ENCODE measurements at places on chromosomes 4 and X.

- DNase-seq = no peak
Measured at GRCh38 chrX:51484616-51485015, 11.8 kb downstream of the NUDT11 start.

DNA sequence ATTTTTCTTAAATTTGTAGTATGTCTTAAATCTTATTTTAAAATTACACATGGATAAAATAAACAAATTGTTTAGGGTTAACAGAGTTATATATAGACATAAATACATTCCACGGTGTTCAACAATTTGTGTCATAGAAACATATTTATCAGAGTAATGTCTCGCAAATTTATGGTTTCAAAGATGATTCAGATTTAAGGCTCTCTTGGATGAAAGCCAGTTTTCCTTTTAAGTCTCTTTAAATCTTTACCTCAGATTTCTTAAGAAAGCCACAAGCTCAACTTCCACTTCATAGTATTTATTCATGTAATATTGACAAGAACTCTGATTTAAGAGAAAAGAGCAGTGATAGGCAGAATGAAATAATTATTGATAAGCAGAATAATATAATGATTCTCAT lies 1254.8 kb upstream of the ADGRL3 start:
- no peak for DNase-seq

DNA sequence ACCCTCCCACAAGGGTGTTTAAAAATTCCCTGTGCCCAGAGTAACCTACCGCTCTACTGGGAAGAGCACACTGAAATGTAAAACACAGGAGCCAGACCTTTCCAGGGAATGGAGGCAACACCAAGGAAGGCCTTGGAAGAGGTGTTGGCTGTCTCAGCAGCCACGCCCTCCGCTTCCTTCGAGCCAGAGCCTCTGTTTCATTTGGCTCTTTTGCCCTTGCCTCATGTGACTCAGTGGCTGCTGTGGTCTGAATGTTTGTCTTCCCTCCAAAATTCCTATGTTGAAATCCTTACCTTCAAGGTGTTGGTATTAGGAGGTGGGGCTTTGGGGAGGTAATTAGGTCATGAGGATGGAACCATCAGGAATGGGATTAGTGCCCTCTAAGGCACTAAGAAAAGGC lies 11.3 kb downstream of the SCD5 start:
- DNase-seq = no peak

GRCh38 chr4:60201052-60201673 lies 999.0 kb upstream of the ADGRL3 start:
- no peak for DNase-seq

DNA sequence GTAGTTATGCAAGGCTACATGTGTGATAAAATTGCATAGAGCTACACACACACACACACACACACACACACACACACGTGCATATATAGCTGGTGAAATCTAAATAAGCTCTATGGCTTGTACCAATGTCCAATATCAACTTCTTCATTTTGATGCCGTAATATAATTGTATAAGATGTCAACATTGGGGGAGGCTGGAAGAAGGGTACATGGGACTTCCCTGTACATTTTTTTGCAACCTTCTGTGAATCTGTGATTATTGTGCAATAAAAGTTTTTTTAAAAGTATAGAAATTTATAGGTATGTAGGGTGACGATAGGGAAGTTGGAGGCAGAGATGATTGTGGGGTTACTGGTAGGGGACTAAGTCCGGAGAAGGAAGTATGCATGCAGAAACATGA lies 105.5 kb downstream of the HDAC8 start:
- DNase-seq = no peak

- no peak for DNase-seq
Measured at GRCh38 chr4:108729731-108730130, 33.1 kb downstream of the ETNPPL start.

- no peak for DNase-seq
Measured at GRCh38 chrX:108165383-108166111, 74.0 kb downstream of the ATG4A start.

GRCh38 chr4:114082348-114082747 lies 102.9 kb upstream of the ARSJ start:
- no peak for DNase-seq

DNA sequence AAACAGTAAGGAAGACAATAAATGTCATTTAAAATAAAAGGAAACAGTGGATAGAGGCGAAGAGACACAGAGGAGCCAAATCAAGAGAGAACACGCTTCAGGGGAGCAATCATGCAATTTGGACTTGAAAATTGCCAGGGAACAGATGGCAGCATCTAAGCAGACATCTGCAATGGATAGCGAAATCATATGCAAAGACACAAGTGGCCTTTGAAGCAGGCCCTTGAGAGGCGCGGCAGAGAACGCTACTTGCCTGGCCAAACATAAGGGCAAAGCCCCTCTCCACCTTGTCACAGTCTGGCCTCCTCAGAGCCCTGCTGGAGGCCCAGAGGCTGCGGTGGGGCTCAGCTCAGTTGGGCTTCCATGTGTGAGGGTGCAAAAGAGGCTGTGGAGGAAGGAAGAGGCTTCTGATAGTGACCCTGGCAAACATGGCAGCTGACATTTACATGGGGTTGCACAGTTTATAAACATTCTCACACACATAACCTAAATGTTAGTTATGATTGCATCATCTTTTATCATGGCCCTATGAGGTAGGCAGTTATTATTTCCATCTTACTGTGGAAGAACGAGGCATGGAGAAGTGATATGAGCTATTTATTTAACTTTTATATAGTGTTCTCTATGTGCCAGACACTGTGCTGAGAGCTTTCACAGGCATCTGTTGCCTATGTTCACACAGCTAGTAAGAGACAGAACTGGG lies 18.3 kb downstream of the ADGRG4 start:
- no peak for DNase-seq

- no peak for DNase-seq
Measured at GRCh38 chr4:153113838-153114105, 90.5 kb upstream of the TRIM2 start.

DNA sequence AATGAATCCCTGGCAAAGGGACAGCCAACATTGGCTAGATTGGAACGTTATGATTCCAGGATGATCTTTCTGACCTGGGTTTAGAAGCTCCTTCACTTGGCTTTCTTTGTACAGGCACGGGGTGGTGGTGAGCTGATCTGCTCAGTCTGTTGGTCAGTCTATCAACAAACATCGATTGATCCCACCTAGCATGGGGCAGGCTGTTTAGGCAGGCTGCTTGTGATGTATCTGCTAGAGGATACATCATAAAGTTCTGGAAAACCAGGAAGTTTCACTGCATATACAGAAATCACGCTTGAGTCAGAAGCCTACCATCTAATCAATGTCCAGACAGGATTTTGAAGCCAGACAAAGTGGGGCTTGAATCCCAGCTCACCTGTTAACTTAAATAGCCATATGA lies 6.9 kb downstream of the FRMD7 start:
- DNase-seq = no peak

DNA sequence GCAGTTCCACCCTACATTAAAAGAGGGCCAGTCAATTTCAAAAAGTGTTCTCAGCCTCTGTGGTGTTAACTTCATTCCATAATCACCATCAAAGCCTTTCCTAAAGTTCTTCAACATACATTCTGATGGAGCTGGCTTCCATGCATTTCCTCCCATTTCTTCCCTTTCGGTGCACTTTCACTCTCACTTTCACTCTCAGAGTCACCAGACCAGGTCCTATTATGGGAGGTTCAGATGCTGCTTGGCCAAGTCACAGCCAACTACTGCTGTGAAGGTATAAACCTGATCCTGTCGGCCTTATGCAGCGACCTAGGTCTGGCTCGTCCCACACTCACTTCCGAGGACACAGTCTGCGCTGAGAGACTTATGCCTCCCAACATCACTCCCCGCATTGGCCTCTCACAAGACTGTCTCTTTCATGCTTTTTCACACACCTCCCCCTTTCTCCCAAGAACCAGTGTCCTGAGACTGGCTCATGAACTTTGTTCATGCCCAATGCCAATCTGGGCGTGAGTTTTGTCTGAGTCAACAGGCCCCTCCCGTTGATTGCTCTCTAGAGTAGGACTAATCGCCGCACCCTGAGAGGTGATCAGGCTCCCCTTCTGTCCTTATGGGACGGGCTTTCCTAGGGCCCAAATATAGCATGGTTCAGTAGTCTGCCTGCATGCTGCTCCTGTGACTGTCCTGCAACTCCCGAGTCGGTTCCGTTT lies 60.8 kb upstream of the XAGE1B start:
- DNase-seq = no peak

DNA sequence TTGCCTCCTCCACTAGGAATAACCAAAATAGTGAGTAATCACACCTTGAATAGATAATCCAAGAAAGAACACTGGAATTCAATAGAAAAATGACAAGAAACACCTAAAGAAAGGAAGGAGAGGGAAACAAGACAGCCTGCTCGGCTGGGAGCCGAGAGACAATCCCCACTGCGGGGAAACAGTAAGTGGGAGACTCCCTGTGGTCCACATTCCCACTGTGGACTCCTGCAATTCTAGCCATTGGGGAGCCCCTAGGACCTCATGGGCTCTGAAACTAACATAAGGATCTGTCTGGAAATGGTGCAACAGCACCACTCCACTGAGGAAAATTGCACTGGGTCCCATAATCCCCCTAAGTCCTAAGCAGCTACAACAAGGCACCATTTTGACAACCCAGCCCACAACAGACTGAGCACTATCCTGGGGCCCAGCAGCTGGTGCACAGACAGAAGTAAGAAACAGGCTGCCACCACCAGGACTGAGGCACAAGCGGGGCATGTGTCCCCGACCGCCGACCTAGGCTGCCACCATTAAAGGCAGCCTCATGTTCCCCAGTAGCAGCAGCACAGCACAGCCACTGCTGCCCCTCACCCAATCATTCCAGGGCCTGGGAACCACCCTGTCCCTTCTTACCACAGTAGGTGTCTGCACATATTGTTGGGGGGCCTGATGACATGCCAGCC lies 14.2 kb downstream of the LRBA start:
- no peak for DNase-seq

DNA sequence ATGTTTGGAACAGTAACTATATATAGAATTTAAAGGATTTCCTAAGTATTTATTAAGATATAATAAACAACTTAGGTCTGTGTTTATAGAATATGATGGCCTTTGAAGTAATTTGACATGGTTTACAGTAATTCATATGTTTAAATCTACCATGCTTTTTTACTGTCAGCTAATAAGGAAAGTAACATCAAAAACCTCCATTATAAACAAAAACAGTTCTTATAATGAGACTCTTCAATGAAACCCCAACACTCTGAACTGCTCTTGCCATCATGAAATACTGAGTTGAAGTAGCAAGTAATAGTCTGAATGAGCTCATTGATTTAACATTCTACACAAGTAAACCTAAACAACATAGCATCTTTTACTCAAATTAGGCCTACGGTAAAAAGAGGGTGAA lies 1236.5 kb downstream of the FSTL5 start:
- no peak for DNase-seq

DNA sequence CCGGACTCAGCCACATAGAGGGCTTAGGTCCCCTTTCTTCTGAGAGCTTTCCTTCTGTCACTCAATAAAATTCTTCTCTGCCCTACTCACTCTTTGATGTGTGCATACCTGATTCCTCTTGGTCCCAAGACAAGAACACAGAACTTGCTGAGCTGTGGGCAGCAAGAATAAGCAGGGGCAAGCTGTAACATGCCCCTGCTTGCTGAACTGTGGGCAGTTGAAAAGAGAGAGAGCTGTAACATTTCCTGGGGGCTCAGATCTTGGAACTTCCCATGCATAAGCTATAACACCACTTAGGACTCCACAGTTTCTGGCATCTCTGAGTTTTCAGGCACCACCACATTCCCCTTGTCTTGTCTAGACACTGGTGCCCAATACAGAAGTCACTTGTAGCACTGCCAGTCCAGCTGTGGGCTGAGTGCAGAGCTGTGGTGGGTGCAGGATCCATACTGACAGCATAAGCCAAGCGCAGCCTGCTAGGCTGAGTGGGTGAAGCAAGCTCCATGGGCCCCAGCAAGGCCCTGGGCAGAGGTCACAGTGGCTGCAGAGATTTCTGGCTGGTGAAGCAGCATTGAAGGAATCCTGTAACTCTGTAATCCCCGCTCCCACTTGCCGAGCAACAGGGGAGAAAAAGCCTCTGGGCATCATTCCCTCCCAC lies 241.2 kb downstream of the PCDH10 start:
- no peak for DNase-seq

All from activated gamma-delta T cell (primary cell).